ENCODE measurements at places on chromosomes 5 and 9.

GRCh38 chr5:88665750-88666215 is 217.2 kb downstream of the MEF2C start:
- no peak for DNase-seq

- DNase-seq = no peak
These were observed 52.6 kb upstream of the TNFAIP8 start for GRCh38 chr5:119302916-119303897.

- no peak for DNase-seq
These were observed 138.0 kb downstream of the MTX3 start for GRCh38 chr5:79853028-79853427.

DNA sequence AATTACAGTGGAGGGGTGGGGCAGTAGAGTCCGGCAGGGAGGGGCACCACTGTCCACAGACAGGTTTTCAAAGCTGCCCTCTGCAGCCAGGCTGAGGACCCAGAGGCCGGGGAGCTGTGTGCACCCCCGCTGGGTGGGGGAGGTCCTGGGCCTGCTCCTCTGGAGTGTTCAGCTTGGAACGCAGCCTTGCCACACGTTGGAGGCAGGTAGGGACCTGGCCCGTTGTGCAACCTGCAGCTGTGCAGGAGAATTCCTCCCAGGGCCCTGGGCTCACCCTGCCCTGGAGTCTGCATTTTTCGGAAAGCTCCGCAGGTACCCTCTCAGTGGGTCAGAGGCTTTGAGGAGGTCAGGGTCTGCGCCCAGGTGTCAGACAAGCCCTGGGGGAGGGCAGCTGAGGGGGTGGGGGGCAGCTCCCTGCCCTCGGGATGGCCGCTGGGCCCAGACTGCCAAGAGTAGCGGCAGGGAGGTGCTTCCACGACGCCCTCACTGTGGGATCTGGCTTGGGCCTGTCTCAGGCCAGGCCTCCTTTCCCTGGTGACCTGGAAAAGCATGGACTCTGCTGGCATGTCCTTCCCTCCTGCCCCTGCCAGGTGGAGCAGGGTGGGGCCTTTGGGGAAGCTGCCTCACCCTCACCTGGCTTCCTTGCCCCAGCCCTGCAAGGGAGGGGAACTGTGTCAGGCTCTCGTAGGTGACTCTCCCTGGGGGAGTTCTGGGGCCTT is 29.5 kb downstream of the RXRA start:
- no peak for DNase-seq

GRCh38 chr5:43432486-43433375 is 20.5 kb upstream of the CCL28 start:
- DNase-seq = no peak

All from stimulated activated CD4-positive, alpha-beta T cell treated with anti-CD3 and anti-CD28 coated beads, Interleukin-1b, Interleukin-23, amount 100 ng/mL, for 1 hour (primary cell).